ENCODE measurements at places on chromosomes 2 and 18.

DNA sequence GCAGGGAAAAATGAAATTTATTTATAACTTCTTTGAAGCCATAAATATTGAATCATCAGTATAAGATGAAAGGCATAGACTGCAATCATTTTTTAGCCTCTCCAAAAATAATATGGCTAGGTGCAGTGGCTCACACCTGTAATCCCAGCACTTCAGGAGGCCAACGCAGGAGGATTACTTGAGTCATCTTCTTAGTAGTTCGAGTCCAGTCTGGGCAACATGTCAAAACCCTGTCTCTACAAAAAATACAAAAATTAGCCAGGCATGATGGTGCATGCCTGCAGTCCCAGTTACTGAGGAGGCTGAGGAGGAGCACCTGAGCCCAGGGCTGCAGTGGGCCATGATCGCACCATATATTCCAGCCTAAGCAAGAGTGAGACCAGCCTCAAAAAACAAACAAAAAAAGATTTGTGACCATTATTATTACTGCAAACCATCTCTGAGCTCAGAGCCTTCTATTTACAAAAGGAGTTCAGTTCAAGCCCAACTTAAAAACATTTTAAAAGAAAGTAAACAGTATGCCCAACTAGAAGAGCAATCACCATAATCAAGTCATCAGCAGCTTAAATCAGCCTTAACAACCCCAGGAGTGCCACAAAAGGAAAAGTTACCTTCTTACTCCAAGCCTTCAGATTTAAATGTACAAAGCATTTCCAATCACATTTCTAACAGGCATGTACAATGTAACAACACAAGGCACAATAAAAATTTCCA lies 37.5 kb downstream of the KCNG3 start:
- no peak for DNase-seq

DNA sequence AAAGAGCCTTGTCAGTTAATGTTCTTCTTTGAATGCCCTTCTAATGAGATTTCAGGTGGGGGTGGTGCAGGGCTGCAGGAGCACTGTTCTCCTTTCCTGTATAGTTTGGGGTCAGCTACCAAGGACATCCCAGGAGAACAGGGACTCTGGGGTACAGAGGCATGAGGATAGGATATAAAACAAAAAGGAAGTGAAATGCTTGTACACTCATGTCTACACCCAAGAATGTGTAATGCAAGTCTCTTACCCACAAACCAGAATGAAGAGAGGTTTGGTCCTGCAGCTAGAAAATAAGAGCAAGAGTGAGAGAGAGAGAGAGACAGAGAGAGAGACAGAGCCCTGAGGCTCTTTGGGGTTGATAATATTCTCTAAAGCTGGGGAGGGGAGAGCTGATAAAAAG lies 151.8 kb upstream of the KCTD1 start:
- no peak for DNase-seq

- no peak for DNase-seq
Observed at GRCh38 chr2:241538838-241539615, 19.5 kb upstream of the BOK start.

DNA sequence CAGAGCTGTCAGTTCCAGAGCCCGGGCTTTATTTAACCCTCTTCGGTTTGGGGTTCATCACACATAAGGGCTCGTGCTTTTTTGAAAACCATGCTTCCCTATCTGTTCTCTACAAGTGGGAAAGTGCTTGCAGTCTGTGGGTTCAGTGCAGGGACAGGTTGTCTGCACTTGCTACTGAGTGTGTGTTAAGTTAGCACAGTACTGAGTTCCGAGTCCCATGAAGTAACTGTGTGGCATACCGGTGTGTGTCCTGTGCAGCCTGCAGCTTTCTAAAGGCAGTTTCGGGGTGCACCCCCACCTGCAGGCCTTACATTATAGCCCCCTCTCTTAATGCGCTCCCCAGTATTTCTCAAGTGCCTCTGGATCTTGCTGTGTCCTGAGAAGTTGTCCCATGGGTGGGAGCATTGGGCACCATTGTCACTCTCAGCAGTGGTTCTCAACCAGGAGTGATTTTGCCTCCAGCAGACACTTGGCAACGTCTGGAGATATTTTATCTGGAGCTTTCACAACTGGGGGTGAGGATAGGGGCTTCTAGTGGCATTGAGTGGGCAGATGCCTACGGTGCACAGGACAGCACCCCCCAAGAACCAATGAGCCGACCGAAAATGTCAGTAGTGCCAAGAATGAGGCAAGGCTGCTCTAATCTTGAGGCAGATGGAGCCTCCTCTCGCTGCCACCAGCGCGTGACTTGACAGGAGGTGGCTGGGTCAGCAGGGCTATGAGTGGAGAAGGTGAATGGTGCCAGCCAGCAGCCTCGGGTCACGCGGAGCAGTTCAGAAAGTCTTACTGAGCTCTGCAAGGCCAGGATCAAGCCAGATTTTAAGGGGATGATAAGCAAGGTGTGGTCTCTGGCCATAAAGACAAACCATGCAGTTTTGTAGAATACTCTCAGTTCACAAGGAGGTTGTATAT lies 152.2 kb downstream of the SMAD7 start:
- no peak for DNase-seq

- no peak for DNase-seq
Observed at GRCh38 chr2:3108710-3109702, 268.6 kb downstream of the EIPR1 start.
